ENCODE measurements at places on chromosomes 5 and 9.

DNA sequence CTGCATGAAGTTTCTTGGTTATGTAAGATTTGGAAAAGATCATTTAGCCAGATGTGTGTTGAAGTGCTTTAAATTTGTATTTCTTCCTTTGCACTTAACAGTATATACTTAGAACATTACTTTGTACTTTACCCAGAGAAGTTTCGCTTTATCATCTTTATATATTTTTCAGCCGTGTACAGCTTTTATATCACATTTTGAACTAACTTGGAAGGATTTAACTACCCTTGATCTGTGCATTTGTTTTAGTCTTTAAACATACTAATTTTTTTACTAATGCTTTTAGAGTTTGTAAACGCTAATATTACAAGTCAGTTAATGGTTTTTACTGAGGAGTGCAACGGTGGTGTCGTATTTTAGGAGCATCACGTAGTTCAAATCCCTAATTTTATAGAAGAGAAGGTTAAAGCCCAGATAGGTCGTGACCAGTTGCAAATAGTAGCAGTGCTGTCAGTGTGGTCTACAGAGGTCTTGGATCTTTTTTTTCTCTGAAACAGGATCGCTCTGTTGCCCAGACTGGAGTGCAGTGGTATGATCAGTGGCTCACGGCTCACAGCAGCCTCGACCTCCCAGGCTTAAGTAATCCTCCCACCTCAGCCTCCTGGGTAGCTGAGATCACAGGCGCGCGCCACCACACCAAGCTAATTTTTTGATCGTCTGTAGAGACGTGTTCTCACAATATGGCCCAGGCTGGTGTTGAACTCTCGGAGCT lies 2.0 kb downstream of the MATR3 start:
- DNase-seq = no peak

DNA sequence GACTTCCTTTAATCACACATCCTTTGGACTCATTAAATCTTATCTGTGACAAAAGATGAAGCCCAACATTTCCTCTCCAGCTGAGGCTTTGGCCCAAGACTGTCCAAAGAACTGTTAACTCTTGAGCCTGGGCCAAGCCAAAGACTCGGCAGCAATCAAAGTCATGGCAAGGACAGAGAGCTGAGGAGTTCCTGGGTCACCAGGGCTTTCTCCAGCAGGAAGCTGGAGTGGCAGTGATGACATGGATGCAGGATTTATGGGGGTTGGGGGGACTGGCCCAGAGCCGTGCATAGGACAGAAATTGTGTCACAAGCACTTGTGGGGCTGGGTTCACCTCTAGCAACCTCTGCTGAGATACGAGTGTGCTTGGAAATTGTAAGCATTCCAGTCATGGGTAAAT lies 440.3 kb downstream of the PLK2 start:
- DNase-seq = no peak

- no peak for DNase-seq
These were observed 159.8 kb downstream of the COL23A1 start for GRCh38 chr5:178430186-178431062.

DNA sequence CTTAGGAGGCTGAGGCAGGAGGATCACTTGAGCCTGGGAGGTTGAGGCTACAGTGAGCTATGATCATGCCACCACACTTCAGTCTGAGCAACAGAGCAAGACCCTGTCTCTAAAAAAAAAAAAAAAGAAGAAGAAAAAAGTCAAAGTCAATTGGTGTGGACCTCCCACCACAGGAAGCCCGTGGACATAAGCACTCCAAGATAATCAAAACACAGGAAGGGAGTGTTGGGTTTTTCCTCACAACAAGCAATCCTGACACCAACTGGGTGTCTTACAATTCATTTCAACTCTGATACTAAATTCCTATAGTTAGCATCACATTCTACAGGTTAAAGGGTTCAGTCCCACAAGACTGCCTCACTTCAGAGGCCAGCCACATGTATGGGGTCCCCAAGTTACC lies 70.7 kb downstream of the PDE6A start:
- no peak for DNase-seq

DNA sequence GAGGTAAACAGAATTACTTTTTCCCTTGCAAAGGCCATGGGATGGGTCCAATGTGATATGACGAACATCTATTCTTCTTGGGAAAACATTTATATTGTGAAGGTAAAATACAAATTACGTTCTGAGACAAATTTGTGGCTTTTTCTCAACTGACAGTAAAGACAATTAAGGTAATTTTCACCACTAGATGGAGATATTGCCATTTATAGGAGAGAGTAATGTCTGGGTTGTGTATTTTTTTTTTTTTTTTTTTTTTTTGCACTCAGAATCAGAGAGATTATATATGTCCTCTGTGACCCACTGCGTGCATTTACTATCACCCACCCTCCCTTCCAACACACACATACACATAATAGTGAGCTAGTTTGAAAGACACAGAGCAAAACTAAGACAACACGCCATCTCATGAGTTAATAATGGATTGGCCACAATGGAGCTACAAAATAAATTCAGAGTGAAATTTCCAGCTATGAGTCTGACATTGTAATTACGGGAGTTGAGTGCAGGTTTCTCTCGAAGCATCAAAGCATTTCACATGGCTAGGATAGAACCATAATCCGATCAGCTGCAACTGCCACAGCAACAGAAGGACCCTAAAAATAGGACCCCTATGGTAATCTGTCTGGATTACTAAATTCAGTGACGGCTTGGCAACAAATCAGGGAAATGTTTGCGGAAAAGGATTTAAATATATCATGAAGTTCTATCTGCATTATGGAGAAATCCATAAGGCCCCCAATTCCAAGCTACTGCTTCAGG lies 49.2 kb downstream of the ANXA1 start:
- no peak for DNase-seq

DNA sequence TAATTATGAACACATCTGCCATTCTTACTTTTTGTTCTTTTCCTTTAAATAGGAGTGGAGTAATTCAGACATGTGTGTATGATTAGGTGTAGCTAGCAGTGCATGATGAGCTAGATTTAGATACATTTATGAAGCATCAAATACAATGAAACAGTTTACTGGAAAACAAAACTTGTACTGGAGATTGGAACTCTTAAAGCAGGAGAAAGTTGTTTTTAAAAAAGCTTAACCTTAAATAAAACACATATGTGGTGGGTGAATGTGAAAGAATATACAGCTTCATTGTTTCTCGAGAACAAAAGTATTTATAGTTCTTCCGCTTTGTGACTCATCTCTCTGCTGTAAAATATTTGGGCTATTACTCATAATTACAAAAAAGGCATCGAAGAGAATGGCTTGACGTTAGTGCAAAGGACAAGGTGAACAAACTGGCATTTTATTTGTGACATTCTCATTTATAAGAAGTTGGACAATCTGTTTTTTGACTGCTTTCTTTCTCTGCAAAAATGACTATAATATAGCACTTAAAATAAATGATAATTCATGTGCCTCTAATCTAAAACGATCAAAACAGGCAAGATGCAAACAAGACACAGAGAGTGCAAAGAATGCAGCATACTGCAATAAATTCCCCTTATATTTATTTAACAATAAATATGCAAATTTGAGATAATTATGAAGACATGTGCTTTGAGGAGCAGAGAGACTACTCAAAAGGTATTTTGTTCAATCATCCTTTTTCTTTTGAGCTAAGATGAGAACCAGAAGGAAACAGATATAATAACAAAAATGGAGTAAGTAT lies 478.8 kb downstream of the CETN3 start:
- no peak for DNase-seq

DNA sequence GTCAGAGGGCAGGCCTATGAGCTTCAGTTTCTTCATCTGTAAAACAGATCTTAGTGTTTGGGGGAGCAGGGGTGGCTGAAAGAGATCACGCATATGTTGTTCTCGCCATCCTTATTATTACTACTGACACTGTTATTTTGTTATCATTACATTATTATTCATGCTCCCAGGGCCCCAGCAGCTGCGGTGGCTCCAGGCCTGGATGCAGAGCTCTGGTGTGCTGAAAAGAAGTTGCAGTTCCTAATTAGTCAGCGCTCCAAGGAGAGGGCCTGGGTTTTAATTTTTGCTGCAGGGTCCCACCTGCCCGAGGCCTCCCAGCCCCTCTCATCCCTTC lies 19.5 kb downstream of the CXXC5 start:
- DNase-seq = no peak

- DNase-seq = no peak
These were observed 74.5 kb downstream of the CDKN2A start for GRCh38 chr9:21919377-21920362.

GRCh38 chr5:57626703-57627102 lies 144.1 kb upstream of the ACTBL2 start:
- no peak for DNase-seq

DNA sequence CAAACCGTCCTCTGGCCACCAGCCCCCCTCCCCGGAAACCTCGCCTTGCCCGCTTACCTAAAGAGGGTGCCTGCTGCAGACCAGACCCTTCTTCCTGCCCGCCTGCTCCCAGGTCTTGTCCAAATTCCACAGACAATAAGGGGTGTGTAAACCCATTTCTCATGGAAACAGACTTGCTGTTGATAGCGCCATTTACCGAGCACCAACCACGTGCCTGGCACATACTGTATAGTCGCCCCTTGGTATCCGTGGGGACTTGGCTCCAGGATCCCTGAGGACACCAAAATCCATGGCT lies 25.1 kb downstream of the CDHR2 start:
- DNase-seq = no peak

DNA sequence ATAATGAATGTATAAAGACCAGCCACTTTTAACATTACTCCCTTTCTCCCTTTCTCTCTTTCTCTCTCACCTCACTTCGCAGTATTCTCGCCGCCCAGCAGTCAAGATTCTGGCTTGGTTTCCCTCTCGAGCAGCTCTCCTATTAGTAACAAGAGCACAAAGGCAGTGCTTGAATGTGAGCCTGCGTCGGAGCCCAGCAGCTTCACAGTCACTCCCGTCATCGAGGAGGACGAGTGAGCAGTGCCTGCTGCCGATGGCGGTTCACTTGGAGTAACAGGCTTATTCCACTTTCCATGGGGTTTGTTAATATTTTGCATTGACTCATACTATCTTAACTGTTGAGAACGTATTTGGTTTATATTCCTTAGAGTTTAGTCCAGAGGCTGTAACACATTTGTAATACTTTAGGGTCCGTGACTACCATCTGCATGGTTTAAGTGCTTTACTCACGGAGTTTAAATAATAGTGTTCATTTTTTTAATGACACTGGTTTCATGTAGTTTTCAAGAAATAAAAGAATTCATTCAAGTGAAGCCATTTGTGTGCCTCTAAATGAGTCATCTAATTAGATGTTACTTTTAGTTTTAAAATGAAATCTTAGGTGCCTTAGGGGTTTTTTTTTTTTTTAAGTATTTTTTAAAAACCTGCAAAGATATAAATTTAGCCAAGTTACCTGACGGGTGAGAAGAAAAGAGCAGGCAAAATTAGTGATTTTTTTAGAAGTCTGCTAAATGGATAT lies 8.4 kb upstream of the DMRT3 start:
- no peak for DNase-seq

DNA sequence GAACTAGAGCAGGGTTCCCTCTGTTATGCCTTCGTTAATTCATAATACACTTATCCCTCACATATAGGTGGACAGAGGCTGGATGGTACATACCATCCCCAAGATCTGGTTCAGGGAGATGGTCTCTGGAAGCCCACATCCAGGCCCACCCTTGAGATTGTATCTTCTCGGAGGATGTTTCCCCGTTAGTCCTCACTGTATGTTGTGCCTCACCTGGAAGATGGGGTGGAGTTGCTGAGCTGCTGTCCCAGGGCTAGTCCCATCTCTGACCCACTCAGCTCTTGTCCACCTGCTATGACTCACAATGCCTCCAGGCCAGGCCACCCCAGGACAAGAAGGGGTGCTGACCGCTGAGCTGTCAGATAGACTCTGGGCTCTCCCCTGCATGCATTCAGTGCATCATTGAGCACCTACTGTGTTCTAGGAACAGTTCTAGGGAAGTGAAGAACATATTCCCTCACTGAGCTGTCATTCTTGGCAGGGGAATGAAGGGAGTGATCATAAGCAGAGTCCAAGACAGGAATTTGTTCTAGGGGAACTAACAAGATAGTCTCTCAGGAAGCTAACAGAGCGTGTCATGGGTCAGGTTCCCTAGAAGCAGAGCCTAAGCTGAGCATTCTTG lies at the start of gene CBY3:
Gene CBY3 (minus strand): TSS at position 255 of the 622 bp plus-strand sequence. CDS start 116 bp downstream, at position 139.
- DNase-seq = no peak

GRCh38 chr5:148967783-148968182 lies 95.1 kb downstream of the SH3TC2 start:
- no peak for DNase-seq

Data from activated T-cell treated with anti-CD3 and anti-CD28 coated beads for 48 hours (primary cell).